ENCODE measurements at places on chromosomes 1 and 21.

- no peak for DNase-seq
Observed at GRCh38 chr21:45122432-45123132, 48.2 kb downstream of the ADARB1 start.

GRCh38 chr21:41653954-41654491 lies 112.8 kb downstream of the RIPK4 start:
- no peak for DNase-seq

- no peak for DNase-seq
Observed at GRCh38 chr1:54355931-54356679, 50.1 kb downstream of the SSBP3 start.

- no peak for DNase-seq
Observed at GRCh38 chr21:43803558-43804300, 14.4 kb downstream of the RRP1 start.

DNA sequence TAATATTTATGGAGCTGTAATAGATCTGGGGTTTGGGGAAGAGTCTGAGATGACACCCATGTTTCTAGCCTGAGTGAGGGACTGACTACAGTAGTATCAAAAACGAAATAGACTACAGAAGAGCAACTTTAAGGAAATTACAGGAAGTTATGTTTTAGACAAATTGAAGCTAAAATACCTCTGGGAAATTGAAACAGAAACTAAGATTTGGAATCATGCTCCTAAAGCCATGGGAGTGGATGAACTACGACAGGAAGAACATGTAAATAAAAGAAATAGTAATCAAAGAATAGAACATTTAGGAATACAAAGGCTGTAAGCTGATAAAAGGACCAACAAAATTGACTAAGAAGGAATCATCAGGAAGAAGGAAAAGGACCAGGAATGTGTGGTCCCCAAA lies 68.9 kb downstream of the KIAA0319L start:
- DNase-seq: no peak

Measured in hippocampal formation (tissue), 2 donors.